Stimulated activated CD8-positive, alpha-beta memory T cell treated with anti-CD3 and anti-CD28 coated beads, Interleukin-4, amount 100 ng/mL, for 48 hours (primary cell): ENCODE measurements at places on chromosomes 7 and 10.
A peak's percentile ranks its signal among the peaks of the same experiment; 100 is the strongest.

DNA sequence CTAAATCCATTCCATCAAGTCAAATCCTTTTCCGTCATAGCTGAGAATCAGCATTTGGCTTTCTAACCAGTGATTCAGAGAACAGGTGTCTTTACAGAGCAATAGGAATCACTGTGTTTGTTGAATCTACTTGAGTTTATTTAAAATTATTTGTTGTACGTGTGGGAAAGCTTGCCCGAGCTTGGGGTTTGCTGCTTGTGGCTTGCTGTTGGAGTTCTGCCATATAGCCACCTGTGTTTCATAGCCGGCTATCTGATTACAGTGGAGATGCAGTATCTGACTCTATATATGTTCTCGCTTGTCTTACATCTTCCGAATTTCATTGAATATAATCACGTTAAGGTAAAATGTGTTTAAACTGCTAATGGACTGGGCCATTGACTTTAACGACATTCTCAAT, 274.3 kb upstream of the MKI67 start:
- DNase-seq: no peak

- no peak for DNase-seq
Observed at GRCh38 chr7:142437741-142438140, 179.9 kb upstream of the PRSS58 start.

GRCh38 chr10:33333260-33334101, 986 bp downstream of the NRP1 start:
- DNase-seq: peak; percentile 45

DNA sequence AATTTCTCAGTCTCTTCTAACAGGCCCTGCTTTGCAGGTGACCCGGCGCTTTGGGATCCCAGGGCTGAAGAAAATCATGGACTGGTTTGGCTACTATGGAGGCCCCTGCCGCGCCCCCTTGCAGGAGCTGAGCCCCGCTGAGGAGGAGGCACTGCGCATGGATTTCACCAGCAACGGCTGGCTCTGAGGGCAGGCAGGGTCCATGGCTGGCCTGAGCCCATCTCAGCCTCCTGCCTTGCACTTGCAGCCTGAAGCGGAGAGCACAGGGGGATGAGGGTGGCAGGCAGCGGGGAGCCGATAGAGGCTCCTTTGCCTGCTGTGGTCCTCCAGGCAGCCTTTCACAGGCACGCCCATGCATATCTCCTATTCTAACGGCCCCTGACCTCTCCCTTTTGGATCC, 21.8 kb downstream of the MORN4 start:
- no peak for DNase-seq

- no peak for DNase-seq
Observed at GRCh38 chr10:130191380-130191779, 55.2 kb downstream of the GLRX3 start.

GRCh38 chr10:79007421-79008319, 61.1 kb upstream of the ZMIZ1 start:
- DNase-seq: no peak

DNA sequence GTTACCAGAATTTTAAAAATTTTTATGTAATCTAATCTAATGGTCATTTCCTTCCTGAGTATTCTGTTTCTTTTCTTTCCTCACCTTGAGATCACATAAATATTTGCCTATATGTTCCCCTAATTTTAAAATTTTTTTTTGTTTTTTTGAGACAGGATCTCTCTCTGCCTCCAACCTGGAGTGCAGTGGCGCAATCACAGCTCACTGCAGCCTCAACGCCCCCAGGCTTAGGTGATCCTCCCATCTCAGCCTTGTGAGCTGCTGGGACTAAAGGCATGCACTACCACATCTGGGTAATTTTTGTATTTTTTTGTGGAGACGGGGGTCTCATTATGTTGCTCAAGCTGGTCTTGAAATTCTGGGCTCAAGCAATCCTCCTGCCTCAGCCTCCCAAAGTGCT, 4.1 kb upstream of the PROSER2 start:
- no peak for DNase-seq

- DNase-seq: no peak
Observed at GRCh38 chr7:105682341-105683060, 101.2 kb upstream of the EFCAB10 start.

- no peak for DNase-seq
Observed at GRCh38 chr10:117788911-117789310, 246.4 kb downstream of the EMX2 start.

DNA sequence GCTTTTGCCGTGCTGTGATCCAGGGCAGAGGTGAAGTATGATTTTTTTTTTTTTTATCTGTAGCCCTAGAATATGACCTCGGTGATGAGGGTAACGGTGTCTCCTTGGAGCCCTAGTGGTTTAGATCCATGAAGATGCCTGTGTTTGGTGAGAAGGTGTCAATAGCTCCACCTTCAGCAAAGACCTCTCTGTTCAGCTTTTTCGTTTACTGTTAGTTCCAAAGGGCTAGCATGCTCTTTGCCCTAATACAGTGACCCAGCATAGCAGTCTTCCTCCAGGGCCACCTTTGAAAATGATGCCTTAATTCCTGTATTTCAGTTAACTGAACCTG, 746 bp upstream of the MRPS16 start:
- no peak for DNase-seq

GRCh38 chr10:114662646-114663217, 4.7 kb upstream of the ABLIM1 start:
- no peak for DNase-seq

GRCh38 chr7:72267291-72267800, 144.8 kb downstream of the CALN1 start:
- no peak for DNase-seq

GRCh38 chr10:122368502-122369254, 5.8 kb upstream of the PLEKHA1 start:
- DNase-seq: no peak

DNA sequence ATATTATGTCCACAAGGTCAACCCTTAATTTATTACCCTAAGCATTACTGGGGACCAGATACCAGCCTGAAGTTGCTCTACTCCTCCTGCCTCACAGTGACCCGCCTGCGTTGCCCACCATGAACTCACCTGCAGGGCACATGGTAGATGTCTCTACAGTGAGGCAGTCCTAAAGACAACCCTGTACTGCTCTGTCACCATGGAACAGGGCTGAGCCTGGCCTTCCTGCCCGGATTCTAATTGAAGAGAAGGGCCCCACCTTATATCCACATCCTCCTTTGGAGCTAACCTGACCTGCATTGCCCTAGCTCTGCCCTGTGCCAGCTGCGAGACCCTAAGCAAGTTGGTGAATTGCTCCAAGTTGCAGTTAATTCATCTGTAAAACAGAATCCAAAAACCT, 4.1 kb downstream of the SH3PXD2A start:
- DNase-seq: no peak

DNA sequence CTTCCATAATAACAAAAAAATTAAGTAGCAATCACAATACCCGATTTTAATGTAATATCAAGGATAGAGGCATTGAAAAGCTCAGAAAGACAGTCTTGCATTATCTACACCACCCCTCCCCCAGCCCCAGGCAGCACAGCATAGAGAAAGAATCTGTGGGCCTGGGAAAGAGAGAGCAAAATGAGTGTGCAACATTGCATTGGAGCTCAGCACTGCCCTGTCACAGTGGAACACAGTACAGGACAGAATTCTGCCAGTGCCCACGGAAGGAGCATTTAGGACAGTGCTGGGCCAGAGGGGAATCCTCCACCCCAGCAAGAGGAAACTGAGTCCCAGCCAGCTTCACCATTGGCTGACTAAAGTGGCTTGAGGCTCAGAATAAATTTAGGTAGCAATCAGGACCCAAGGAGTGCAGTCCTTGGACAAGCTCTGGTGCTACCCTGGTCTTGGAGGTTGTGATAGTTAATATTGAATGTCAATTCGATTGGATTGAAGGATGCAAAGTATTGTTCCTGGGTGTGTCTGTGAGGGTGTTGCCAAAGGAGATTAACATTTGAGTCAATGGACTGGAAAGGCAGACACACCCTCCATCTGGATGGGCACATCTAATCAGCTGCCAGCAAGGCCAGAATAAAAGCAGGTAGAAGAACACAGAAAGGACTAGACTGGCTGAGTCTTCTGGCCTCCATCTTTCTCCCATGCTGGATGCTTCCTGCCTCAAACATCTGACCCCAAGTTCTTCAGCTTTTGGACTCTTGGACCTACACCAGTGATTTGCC, 234.4 kb downstream of the ANK3 start:
- no peak for DNase-seq
